ENCODE measurements at places on chromosomes 16 and 17. TPM values are rescaled to one million over a fixed set of nuclear protein-coding genes. Genes with fewer than 3 reads are reported as not detected.

DNA sequence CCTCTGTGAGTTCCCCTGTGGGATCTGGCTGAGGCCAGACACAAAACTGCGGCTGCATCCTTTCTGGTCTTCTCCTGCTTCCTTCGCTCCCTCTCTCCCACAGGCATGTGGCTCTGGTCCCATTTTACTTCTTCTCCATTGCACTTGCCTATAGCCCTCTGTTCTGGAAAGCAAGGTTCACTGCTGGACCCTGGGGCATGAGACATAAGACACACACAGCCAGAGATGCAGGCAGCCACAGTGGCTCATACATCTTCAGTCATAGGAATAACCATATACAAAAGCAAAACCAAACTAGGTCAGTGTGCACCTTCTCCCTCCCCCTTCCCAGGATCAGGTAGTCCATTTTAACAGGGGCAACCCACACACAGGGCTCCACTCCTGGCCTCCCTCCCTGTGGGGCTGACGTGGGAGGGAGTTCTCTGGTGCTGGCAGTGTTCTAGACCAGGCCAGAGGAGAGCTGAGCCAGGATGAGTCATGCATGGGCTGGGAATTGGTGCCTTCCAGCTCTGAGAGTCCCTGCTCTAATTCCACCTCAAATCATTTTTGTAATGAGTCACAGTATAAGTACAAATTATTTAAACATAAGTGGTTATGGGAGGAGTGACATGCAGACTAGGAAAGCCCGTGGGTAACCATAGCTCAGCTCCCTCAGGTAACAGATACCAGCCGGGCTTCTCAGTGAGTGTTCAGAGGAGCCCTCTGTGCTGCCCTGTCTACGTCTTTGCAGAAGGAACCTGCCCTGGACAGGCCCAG is 58.0 kb downstream of the ASIC2 start:
- no peak for DNase-seq

DNA sequence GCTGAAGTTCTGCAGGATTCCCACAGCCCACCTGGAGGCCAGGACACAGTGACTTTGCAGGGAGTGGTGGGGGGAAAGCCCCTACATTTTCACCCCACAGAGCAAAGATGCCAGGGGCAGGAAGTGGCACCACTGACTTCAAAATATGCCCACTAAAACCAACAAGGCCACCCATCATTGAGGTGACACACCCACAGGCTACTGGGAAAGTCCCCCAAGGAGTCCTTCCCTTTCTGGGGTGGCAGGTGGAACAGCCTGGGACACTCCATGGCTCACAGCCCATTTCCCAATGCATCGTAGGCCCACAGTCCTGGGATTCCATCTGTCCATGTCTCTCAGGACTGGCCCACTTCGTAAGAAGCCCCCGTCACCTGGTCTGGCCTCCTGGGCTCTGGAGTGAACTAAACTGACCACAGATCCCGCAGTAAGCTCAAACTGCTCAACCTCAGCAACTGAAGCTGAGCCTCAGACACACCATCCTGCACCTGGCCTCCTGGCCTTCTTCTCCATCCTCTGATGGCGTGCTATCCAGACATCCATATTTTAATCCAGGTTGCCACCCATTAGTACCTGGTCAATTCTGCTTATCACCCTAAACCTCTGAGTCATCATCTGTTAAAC is 7.5 kb upstream of the CCL1 start:
- DNase-seq: no peak

DNA sequence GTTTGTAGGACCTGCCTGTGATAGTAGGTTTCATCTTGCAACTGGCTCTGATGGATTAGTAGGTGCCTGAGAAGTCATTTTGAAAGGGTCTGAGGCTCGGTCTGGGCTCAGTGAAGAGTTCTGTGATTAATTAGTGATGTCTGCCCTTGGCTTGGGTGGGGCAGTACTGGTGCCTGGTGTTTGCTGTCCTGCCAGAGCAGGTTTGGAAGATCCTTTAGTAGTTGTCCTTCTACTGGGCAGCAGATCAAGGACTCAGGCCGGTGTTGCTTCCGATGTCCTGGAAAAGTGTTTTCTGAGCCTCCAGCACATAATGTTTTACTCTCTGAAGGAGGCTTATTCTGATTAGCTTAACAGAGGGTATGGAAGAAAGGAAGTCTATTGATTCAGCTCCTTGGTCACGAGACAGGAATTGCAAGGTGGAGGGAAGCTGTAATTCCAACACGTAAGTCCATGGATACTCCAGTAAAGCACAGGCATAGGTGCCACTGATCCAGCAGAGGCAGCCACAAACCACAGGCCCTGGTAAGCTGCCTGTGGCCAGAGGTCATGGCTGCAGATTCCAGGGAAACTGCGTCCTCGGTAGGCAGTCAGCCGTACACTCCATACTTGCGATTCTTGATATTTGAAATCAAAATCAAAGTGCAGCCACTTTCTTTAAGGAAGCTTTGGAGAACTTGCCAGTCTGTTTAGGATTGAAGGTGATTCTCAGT is 18.7 kb downstream of the HLF start:
- no peak for DNase-seq

The SLFN5 gene
- 141 TPM for total RNA-seq

Measured in Calu3 (cell line).